ENCODE measurements at places on chromosomes 4 and X.
A peak's percentile ranks its signal among the peaks of the same experiment; 100 is the strongest.

- no peak for DNase-seq
These were observed 287.7 kb downstream of the PCDH7 start for GRCh38 chr4:31007858-31008257.

DNA sequence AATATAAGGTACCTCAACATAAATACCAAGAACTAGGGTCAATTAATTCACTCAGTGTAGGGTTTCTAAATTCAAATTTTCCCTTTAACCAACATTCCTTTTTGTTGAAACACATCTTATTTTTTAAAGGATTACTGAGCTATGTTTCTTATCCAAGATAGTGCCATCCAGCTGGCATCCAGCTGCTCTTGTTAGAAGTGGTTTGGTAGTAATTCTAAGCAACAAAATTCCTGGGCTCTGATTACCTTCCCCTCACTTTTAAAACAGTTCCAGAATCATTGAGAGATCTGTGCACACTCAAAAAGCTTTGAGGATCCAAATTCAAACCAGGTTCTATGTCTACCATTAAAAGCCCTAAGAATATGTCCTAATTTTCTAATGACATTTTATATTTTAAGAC is 583.7 kb downstream of the TRIML1 start:
- DNase-seq: no peak

GRCh38 chr4:472881-473569 is 25.9 kb downstream of the ZNF721 start:
- peak; percentile 5 for DNase-seq

GRCh38 chrX:110226931-110227330 is 91.0 kb downstream of the AMMECR1 start:
- DNase-seq: no peak

DNA sequence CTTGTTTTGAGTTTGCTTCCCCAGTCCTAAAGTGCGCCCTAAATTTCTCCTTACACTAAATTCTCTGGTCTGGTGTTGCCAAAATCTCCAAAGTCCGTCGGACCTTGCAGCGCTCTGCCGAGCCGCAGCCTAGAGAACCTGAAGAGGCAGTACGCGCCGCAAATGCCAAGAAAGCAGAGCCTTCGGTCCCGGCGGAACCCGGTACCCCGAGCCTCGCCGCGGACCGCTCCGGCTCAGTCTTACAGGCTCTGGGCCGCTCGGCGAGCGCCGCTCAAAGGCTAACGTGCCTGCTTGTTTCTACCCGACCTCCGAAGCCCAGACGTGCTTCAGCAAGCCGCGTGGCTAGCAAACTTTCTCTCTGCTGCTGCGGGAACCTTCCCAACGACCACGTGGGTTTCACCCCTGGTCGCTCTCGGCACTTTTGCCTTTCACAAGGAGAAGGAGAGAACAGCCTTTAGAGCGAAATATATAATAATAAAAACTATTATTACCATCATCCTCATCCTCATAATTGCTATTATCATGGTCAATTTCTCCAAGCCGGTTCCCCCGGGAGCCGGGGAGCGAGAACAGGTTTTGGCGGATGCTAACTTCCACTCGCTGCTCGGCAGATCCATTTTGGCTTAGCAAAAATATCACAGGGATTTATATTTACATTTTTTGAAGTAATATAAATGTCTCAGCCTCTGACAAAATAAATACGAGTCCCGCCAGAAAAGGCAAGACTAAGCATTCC is 2.2 kb upstream of the HTR2C start:
- no peak for DNase-seq

DNA sequence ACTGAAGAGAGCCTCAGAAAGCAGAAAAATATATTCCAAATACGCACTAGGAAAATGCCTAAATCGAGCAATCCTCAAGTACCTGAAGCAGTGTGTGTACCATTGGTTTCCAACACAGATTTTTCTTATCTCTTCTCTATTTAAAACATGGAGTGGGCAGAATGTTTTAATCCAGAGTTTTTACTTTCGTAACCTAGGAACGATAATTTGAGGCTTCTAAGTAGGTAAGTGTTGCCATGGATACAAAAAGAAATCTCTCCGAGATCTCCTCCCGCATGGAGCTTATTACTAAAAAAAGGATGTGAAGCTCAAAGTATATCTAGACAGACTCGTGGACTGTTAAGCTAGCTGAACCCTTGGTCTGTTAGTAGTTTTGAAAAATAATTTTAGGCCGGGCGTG is 23.0 kb upstream of the OTUD4 start:
- no peak for DNase-seq

DNA sequence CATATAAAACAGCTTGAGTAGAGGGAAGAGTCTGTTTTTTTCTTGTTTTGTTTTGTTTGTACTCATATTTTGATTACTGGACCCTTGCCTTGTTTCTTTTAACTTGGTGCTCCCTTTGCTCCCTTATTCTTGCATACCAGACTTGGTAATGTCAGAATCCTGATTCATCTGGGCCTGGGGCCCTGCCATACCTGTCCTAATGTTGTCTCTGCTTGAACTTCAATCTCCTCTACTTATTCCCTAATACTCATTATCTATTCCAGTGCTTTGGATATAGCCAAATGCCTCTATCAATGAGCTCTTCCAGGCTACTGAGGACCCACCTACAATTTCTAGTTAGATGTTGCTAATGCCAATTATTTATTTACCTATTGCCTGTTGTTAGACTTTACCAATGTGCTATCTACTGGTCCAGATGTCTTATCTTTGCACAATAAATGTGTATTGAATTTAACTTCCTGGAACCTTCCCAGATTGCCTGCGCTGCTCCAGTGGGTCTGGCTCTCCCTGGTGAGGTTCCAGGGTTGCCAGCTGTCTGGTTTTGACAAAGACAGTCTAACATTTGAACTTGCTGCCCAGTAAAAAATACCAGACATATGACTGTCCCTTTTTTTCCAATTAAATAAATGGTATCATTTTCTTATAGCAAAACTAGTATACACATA is 64.4 kb upstream of the ACSL4 start:
- DNase-seq: no peak

DNA sequence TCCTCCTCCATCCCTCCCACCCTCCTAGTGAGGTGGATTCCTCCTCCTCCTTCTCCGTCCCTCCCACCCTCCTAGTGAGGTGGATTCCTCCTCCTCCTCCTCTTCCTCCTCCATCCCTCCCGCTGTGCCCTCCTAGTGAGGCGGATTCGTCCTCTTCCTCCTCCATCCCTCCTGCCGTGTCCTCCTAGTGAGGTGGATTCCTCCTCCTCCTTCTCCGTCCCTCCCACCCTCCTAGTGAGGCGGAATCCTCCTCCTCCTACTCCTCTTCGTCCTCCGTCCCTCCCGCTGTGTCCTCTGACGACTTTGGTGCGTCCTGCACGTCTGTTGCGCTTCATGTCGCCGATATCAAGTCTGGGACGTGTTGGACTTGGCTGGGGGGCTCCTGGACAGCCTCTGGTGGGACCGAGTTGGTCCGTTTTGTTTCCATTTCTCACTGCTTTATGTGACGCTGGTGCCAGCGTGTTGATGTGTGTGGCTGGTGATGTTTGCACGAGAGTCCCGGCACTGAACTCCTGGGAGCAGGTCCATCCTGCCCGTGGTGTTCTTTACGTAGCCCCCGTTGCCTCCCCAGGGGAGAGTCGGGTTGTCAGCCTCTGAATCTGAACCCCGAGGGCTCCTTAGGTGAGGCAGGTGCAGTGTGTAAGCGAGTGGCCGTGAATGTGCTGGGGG is 5.4 kb downstream of the AKAP17A start:
- no peak for DNase-seq

DNA sequence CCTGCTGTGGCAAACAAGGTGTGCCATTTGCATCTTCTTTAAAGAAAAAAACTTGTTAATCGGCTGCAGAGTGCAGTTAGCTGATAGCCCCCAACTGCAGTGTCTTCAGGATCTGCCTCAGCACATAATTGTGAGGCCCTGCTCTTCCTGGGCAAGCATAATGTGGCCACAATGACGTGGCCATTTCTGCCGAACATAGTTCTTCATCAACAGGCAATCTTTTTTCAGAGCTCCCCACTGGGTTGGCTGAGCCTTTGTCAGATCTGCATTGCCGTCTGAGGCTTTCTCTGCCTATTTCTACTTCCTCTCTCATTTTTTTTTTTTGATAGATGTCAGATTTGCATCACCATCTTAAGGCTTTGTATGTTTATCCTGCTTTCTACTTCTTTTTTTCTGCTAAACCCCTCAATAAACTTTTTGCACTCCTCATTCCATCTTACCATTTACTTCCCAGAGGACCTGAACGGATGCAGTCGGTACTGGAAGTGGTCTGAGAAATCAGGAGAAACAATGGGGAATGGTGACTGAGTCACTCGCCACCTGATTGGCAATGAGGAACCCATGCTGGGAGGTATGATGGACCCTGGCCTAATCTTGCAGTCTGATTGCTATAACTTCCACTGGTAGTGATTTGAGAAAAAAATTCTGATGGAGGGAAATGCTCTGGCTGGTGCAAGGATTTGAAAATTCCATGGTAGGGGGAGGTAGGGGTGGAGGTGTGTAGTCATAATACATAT is 21.2 kb upstream of the TAB3 start:
- DNase-seq: no peak

DNA sequence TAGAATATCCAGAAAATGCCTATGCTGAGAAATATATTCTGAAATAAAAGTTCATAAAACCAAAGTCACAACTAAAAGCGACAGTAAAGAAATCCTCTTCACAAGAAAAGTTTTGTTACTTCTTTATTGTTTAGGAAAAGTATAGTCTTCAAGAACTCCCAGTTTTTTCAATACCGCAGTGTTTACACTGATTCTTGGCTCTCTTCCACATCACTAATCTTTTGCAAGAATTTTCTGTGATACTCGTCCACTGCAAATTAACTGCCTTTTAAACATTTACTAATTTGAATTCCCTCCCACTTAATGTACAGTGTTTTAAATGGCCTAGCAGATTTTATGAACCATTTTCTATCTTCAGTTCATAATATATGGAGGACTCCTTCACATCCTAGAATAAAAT is 65.1 kb downstream of the HPGDS start:
- no peak for DNase-seq

DNA sequence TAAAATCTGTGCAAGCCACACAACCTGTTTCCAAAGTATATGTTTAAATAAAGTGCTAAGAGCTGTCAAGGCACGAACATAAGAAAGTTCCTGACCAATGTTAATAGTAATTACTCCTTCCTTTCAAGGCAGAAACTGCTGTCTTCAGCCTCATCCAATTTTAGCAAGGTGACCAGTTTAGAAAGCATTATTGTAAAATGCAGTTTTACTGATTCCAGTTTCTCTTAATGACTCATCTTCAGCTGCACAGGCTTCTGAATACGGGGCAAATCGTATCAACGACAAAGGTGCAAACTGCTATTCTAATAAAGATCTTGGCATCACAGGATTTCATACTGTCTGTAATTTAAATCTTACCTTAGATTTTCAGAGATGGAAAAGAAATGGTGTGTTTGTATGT is 87.5 kb downstream of the PPP3CA start:
- DNase-seq: no peak

DNA sequence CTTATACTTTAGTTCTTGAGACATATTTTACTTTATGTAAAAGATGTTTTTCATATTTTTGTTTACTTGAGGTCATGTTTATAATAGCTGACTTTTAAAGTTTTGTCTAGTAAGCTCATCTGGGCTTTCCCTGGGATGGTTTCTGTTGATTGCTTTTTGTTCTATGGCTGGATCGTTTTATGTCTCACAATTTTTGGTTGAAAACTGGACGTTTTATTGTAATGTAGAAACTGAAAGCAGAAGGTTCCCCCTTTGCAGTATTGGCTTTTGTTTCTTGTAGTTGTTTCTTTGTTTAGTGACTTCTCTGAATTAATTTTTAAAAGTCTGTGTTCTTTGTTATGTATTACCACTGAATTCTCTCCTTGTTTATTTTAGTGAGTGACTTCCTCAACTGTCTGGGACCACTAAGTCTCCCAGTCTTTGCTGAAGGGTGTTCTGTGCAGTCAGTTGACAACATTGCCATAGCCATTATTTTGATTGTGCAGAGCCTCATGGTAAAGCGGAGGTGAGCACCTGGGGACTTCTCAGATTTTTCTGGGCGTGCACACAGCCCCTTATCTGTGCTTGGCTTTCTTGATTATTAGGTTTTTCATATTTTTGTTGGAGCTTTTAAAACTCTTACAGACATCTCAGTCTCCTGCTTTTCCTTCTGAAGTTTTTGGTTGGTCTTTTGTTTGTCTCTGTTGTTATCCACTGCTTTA is 31.0 kb downstream of the KDM6A start:
- no peak for DNase-seq

- DNase-seq: no peak
These were observed 44.8 kb downstream of the HMGB2 start for GRCh38 chr4:173289353-173289727.

GRCh38 chrX:41389311-41389888 is 55.4 kb downstream of the DDX3X start:
- DNase-seq: no peak

- DNase-seq: peak; percentile 32
These were observed 53.6 kb upstream of the HPSE start for GRCh38 chr4:83388313-83388676.

DNA sequence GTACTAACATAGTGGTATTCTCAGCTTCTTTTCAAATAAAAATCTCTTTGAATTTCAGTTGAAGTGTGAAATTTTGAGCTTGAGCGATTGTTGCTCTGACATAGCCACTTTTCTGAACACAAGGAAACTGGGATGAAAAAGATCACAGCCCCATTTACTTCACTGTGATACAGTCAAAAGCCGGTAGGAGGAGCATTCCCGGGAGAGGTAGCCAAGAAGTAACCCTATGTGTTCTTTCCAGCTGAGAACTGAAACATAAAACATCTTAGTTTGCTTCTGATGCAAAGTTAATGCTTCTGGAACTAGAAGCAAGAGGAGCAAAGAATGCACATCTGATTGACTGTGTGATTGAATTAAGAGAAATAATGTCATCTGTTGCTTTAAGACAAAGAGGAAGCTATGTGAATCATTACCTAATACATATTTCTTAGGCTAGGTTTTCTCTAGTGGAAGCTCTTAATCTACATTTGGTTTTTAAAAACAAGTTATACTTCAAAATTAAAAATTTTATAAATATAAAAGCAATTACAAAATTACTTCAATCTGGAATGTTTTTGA is 88.3 kb upstream of the UNC5C start:
- DNase-seq: no peak

GRCh38 chr4:36243355-36244256 is 708 bp downstream of the ARAP2 start:
- peak; percentile 45 for DNase-seq

DNA sequence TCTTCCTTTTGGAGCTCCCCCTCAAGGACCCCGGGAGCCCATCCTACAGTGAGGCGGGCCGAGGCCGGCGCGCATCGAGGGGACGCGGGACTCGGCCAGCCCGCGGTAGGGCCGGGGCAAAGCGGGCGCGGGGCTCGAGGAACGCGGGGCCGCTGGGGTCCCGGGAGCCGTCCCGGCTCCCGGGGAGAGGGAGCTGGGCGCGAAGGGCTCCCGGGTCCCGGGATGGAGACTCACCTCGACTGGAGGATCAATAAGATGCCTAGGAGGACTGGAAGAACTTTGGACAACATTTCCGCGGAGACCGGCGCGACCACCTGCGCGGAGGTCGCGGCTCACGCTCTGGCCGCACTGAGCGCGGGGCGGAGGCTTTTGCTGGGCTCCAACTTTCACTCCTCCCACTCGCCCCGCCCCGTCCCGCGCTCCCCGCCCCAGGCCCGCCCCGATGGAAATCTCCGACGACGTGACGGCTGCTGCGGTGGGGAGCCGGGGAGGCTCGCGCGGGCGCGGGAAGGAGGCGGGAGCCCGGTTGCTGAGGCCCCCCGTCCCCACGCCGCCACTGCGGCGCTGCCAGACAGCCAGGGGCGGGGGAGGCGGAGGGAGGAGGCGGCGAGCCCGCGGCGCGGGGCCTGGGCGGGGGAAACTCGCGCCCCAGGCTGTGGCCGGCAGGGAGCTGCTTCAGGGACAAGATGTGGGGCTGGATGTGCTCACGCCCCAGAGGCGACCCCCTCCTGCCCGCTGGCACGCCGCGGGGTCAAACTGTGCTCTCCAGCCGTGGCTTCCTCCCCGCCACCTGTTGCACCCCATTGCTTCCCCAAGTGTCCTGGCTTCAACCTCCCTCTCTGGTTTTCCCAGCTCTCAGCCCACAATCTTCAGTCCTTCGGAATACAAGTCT is at the start of gene GABRE:
GABRE (minus strand) TSS at position 341 of the 892 bp plus-strand sequence; CDS start at position 290, 51 bp downstream.
- no peak for DNase-seq
